ENCODE measurements at places on chromosomes 5 and 9.

DNA sequence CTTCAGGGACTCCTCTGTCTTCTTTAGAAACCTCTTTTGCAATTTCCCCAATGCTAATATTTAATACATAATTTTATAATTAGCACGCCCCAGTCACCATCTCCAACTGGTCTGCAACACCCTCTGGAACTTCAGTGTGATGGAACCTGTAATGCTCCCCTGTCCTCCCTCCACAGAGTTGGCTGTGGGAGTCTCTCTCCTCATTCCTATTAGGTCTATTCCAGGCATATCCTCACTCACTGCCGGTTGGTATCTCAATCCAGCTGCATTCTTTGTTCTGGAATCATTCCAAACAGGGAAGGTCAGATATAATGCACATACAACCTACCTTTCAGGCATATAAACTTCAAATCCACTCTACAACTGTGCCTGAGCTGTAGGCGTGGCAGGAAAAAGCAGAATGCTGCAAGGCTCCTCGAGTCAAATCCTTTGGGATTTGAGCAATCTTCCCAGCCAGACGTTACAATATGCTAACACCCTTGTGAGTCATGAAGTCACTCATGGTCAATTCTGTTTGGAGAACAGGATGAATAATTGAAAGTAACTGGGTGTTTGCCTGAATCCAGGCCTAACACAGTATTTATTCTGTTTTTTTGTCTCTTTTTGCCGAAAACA is 293.8 kb downstream of the CWC27 start:
- DNase-seq = no peak

DNA sequence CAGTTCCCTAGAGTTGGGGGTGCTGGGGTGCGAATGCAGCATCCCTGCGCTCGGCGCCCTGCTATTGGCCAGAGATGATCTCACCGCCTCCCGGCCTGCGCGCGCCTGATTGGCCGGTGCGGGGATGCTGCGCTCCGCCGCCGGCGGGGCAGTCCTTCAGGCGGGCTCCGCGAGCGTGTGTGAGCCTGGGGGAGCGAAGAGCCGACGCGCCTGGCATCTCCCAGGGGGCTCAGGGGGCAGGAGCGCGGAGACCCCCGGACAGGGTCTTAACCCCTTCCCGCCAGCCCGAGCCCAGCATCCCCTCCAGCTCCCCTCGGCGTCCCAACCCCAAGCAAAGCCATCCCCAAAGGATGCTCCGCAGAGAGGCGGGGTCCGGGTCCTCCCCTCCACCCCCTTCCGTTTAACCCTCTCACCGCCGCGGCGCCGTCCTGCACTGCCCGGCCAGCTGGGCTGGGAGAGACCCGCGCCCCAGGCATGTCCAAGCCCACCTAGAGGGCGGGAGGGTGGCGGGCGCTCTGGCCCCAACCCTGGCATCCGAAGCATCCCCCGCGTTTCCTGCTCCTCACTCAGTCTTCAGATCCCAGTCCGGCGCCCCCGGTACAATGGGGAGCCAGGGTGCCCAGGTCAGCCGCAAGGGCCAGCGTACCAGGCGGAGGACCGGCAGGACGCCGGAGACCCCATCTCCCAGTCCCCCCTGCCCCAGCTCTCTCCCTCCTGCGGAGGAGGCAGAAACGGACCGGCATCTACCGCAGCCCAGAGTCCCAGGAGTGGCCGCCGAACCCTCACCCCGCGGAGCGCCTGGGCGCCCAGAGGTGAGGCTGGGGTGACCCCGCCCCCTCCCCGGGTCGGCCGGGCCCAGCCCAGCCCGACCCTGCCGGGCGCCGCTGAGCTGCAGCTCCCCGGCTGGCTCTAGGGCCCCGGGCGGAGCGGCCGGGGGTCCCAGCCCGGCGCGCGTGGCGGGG is 19.3 kb upstream of the TOR2A start:
- DNase-seq = no peak

DNA sequence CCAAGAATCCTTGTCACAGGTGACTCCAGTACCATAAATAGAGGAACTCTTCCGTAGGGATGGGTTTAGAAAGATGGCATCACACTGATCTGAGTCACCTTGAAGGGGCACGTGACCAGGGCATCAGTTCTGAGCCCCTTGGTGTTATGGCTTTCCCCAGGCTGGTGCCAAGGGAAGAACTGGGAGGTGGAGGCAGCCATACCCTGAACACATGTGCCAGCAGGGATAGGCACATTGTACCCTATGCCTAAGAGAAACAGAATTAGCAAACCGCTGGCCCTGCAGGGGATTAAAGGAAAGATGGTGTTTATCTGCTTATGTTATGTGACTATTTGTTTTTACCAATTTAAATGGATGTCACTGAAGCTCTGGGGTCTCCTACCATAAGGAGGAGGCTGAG is 196.2 kb downstream of the RGS3 start:
- DNase-seq = no peak

GRCh38 chr5:126718236-126718868 is 58.6 kb upstream of the LMNB1 start:
- DNase-seq = no peak

DNA sequence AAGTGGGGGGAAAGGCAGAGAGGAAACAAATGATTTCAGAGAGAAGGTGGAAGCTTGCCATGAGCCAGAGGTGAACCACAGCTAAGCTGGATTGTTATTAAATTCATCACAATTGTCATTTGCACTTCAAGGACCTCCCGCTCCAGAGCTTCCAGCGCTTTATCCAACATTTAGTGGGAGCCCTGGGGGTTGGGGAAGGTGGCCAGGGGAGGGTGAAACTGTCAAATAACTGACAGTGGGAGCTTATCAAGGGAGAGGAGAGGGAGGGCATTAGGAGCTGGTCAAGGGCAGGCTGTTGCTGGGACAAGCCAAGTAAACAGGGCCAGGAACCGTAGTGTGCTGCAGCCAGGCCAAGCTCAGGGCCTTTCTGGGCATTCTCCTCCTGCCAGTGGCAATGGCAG is 71.5 kb downstream of the SIL1 start:
- no peak for DNase-seq

- no peak for DNase-seq
Observed at GRCh38 chr9:87678650-87679355, 47.1 kb upstream of the CTSL start.

- DNase-seq = no peak
Observed at GRCh38 chr5:109328626-109329025, 81.1 kb downstream of the PJA2 start.

DNA sequence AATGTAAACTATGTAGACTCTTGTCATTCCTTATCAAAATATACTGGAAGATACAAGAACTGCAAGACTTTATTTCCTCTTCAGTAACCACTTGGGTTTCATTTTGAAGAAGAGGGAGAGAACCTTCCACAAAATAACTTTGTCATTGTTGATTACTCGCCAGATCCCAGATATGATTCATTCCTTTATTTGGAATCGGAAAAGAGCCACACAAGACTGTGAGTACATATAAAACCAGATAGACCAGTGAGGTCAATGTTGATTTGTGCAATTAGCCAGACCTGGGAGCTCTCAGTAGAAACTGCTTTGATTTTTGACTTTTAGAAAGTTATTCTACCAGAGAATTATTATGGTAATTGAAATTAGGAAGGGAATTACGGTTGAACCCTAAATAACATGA is 146.1 kb downstream of the TMEM167A start:
- DNase-seq = no peak

DNA sequence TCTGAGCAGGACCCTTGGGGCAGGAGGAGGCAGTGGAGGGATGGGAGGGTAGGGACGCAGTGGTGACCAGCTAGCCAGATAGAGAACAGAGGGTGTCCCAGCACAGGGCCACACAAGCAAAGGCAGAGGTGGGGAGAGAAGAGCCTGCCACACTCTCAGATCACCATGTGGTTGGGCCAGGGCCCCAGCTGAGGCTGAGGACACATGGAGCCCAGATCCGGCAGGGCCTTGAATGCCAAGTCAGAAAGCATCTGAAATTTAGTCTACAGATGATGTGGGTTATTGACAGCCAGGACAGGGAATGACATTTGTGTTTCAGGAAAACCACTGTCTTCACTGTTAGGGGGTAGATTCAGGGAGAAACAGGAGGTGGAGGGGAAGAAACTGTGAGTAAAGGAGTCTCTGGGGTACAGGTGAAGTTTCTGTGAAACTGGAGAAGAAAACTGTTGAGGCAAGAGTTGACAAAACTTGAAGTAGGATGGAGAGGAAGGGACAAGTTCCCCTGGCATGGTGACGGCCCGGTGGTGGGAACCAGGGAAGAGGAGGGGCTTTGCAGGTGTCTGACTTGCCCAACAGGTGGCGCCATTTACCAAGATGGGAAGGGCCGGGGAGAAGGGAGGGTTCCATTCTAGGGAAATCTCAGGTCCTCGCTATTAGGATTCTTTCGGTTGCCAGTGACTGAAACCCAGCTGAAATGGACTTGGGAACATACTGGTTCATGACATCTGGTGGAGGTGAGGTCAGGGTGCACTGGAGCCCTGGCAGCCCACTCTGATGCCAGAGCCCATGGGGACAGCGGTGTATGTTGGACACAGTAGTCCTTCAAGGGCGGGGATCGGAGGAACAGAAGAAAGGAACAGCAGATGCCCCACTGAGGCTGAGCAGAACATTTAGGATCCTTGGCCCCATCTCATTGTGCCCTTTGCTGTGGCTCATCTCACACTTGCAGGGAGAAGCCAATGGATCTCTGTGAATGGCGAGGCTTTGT is 100.1 kb downstream of the KCNIP1 start:
- DNase-seq = no peak

DNA sequence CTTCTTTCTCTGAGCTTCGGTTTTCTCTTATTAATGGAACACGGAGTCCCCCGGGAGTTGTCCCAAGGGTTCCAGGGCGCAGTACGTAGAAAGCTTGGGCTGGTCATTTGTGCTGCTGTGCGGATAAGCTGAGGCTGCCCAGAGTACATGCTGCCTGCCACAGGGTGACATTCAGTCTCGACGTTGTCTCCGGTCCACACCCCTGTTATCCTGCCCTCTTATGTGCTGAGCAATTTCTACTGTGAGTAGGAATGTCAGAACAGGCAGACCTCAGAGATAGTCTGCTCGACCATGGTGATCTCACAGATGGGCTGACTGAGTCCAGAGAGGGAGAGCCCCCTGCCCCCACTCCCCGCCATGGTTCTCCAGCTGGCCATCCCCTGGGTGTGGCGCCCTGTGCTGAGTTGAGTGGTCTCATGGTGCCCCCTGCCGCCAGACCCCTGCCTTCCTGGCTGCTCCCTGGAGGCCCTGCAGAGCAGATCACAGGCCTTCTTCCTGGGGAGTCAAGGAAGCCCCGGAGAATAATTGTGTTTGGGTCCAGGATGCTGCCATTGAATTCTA is 124.0 kb downstream of the RGS3 start:
- no peak for DNase-seq

DNA sequence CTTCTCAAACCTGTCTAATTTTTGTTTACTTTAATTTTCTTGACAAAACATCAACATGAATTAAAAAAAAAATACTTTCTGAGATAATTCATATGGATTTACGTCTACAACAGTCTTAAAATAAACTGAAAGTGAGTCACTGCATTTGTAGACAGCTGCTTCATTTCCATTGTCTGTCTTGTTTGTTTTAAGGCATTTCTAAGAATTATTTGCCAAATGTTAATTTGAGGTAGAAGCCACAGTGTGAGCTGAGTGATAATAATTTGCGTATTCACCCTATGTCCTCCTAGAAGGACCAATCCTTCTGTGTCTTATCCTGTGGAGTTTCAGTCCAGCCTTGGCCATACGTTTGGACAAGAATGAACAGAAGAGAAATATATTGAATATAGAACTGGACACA is 174.5 kb downstream of the CFAP90 start:
- DNase-seq = no peak

GRCh38 chr9:33510262-33511183 is 13.5 kb upstream of the ANKRD18B start:
- no peak for DNase-seq

- DNase-seq = no peak
Observed at GRCh38 chr5:173165177-173166016, 21.1 kb downstream of the BNIP1 start.

DNA sequence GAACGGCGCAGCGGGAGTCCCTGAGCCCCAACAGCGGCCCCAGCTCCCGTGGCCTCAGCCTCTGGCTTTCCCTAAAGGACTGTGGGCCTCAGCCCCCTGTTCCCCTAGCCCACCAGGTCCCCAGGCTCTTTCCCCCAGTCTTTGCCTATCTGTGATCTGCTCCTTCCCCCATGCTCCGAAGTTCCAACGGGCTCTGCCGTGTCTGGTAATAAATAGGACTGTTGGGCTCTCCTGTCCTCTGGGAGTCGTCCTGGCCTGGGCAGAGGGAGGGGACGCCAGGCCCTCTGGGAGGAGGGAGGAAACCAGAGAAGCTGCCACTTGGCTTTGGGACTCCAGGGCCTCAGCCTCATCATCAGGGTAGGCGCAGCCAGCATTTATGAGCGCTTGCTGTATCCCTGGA is 28.1 kb downstream of the ADGRD2 start:
- DNase-seq = no peak

- DNase-seq = no peak
Observed at GRCh38 chr5:118451697-118452247, 536.6 kb downstream of the DTWD2 start.

DNA sequence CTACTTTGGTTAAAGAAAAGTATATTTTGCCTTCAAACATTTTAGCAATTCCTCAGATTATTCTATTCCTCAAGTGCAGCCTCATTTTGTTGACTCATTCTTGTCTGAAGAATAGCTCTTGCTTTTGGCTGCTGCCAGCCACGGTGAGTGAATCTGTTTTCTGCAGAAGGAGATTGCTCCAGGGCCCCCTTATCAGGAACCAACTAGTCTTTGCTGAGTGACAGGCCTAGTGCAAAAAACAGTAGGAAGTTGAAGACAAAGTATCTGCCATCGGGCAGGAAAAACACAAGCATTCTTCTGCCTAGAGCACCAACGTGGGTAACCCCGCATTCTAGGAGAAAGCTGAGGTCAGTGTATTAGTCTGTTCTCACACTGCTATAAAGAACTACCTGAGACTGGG is 42.3 kb downstream of the ZNF883 start:
- DNase-seq = no peak
